Pancreas (tissue), 10 donors: ENCODE measurements at places on chromosomes 2 and 18. TPM values are rescaled to one million over a fixed set of nuclear protein-coding genes. Genes with fewer than 3 reads are reported as not detected.

Gene UGT1A3
- not detected for total RNA-seq

GRCh38 chr2:7424481-7424880 lies 507.3 kb downstream of the RNF144A start:
- H3K4me3 ChIP-seq, result no peak overlapping the region
- no peaks in the 10 kb centered on the region for H3K27me3 ChIP-seq
- H3K4me1 ChIP-seq, result peaks cover 6% of the 10 kb centered on the region
- no peak for DNase-seq

GRCh38 chr18:80178935-80179818 lies 68.1 kb downstream of the PARD6G start:
- H3K4me1 ChIP-seq, result no peaks in the 10 kb centered on the region
- no peak overlapping the region for H3K4me3 ChIP-seq
- no peak for DNase-seq
- no peaks in the 10 kb centered on the region for H3K36me3 ChIP-seq
- H3K27ac ChIP-seq, result no peak overlapping the region

Gene CTLA4
- total RNA-seq, result 0.16 TPM

Gene FOXD4L1
- total RNA-seq, result 0.08 TPM
